Pericardium fibroblast (primary cell): ENCODE measurements at places on chromosomes 7 and 10. TPM values are rescaled to one million over a fixed set of nuclear protein-coding genes. Genes with fewer than 3 reads are reported as not detected.

COL28A1 gene
- total RNA-seq: under 0.01 TPM in 1 of 2 replicates, not detected in the other

SRRT gene
- 53.6 and 54.0 TPM in 2 replicates for total RNA-seq

ORC5 gene
- 13.4 and 18.2 TPM in 2 replicates for total RNA-seq

FERD3L gene
- total RNA-seq: not detected in 2 replicates

TUBAL3 gene
- total RNA-seq: not detected in 2 replicates

ZNF425 gene
- 2.3 and 2.7 TPM in 2 replicates for total RNA-seq

CPA2 gene
- not detected in 2 replicates for total RNA-seq

TLX1 gene
- total RNA-seq: not detected in 2 replicates

NKX1-2 gene
- not detected in 2 replicates for total RNA-seq
